ENCODE measurements at places on chromosomes 4 and X.

DNA sequence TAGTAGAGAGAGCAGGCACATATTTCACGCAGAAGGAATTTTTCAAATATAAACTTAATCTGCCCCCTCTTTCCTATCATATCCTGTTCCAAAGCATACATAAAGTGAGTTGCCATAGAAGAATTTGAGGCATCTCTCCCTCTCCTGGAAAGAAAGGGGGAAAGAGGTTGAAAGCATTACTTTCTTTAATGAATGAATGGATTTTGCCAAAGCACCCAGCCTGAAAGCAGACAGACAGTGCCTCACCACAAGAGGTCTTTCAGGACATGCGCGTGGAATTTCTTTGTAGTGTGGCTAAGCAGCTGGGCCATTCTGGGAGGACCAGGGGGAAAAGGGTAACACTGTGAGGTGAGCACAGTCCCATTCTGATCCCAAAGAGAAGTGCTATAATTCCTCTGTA lies 651.4 kb downstream of the IQCM start:
- DNase-seq = peak; percentile 94

DNA sequence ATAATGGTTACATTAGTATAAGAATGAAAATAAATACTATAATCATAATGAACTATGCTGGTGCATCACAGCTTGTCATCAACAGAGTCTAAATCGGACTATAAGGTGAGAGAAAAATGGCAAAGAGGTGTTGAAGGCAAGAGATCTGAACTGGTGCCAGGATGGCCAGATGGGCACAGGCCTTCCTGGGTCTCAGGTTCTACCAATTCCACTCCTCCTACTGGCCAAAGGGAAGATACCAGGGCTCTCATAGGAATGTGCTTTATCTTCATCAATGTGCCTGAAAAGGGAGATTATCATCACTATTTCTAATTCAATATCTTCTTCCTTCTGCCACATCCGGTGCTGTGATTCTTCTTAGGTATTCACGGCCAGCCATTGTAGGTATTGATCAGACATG lies 107.6 kb downstream of the GASK1B start:
- no peak for DNase-seq

DNA sequence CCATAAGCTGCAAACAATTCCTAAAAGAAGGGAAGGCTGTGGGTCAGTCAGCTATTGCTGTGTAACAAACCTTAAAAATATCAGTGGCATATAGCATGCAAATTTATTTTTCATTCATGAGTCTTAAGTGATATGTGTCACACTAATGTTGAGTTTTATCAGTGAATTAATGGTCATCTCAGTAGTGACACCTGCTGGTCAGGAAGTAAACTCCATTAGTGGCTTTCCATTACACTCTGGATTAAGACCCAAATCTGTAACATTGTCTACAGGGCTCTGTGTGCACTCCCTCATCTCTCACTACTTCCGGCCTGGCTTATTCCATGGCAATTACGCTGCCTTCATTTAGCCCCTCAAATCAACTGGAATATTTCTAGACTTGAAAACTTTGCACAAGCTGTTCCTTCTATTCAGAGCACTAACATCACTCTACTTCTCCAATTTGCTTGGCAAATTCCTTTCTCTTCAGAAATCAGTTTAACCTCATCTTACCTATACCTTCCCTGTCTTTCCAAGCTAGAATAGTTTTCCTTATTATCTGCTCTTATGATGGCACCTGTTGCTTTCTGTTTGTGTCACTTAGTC lies 217.3 kb upstream of the TAPT1 start:
- DNase-seq = peak; percentile 48

- peak; percentile 66 for DNase-seq
Measured at GRCh38 chr4:105198541-105198940, 51.9 kb downstream of the TET2 start.

DNA sequence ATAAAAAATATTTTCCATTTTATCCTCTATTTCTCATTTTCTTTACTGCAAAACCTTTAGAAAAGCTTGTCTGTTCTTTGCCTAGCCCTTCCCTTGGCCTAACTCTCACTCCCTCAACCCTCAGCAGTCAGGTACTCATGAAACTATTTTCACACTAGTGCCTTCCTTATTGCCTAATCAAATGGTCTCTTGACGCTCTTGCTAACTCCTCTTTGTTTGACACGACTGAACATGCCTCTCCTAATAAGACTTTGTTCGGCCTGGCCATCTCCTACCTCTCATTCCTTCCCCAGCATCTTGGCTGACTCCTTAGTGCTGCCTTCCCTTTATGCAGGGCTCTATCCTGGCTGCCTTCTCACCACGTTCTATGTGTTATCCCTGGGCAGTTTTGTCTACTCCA lies 11.1 kb upstream of the LRAT start:
- DNase-seq = no peak

GRCh38 chr4:10728016-10728415 lies 43.4 kb upstream of the CLNK start:
- no peak for DNase-seq

All from AG10803 (cell line).